ENCODE measurements at places on chromosomes 6 and 20.
A peak's percentile ranks its signal among the peaks of the same experiment; 100 is the strongest.

GRCh38 chr20:45341939-45342854, 6.0 kb downstream of the SDC4 start:
- DNase-seq = no peak

- no peak for DNase-seq
These were observed 37.6 kb downstream of the GPLD1 start for GRCh38 chr6:24451581-24452388.

- no peak for DNase-seq
These were observed 4.1 kb upstream of the BPHL start for GRCh38 chr6:3114377-3114776.

DNA sequence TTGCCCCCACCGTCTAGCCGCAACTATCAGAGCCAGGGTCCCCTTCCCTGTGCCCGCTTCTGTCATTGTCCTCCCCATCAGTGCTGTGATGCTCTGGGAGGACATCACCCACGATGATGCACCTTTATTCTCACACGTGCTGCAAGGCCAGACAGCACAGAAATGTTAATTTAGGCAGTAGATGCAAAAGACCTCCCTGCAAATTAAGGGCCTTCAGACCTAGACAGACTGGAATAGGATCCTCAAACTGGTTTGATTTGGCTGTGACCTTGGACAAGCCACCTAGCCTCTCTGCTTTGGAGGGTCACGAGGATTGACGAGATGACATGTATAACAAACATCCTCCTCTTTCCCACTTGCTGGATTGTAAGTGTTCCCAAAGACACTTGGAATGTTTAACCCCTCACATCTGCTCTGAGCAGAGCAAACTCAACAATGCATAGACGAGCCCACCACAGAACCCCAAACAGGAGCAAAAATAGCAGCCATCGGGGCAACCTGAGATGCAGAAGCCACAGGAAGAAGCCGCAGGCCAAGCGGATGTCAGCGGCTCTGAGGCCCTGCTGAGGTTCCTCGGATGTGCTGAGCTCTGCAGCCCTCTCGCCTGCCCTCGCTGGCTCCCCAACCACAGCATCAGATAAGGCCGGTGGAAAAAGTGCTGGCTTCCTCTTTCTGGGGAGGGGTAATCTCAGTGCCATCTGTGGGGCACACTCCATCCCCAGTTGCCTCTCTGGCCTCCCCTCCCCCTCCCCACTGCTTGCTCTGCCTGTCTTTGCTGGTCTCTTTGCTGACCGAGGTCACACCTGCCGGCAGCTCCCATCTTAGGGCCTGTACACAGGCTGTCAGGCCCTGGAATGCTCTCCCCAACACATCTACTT, 35.3 kb downstream of the TOX2 start:
- DNase-seq = peak; percentile 47

DNA sequence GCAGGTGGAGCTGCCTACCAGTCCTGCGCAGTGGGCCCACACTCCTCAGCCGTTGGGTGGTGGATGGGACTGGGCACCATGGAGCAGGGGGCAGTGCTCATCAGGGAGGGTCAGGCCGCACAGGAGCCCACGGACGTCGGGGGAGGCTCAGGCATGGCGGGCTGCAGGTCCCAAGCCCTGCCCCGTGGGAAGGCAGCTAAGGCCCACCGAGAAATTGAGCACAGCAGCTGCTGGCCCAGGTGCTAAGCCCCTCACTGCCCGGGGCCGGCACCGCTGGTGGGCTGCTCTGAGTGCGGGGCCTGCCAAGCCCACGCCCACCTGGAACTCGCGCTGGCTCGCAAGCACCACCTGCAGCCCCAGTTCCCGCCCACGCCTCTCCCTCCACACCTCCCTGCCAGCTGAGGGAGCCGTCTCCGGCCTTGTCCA, 30.2 kb upstream of the ID4 start:
- DNase-seq = no peak

- no peak for DNase-seq
These were observed 50.7 kb downstream of the LRRC1 start for GRCh38 chr6:53845280-53846195.

DNA sequence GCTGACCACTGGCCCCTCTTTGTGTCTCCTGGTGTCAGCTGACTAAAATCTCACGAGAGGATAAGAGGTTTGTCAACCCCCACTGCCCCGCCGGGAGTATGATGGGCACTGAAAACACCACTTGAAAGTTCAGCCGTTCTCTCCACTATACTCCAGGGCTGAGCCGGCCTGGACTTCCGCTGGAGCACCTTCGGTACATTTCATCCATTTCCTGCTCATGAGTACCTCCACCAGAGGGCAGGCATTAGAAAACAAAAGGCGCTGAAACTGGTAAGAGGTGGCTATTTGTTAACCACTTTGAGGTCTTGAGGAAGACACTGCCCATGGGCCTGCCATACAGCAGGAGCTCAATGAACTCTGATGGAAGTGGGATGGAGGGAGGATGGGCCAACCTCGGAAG, 17.9 kb upstream of the ANKRD60 start:
- no peak for DNase-seq

DNA sequence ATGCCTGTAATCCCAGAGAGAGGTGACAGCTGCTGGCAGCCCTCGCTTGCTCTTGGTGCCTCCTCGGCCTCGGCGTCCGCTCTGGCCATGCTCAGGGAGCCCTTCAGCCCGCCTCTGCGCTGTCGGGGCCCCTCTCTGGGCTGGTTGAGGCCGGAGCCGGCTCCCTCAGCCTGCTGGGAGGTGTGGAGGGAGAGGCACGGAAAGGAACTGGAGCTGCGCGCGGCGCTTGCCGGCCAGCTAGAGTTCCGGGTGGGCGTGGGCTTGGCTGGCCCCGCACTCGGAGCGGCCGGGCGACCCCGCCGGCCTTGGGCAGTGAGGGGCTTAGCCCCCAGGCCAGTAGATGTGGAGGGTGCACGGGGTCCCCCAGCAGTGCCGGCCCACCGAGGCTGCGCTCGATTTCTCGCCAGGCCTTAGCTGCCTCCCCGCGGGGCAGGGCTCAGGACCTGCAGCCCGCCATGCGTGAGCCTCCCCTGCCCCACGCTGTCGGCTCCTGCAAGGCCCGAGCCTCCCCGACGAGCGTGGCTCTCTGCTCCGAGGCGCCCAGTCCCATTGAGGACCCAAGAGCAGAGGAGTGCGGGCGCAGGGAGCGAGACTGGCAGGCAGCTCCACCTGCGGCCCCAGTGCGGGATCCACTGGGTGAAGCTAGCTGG, 34.6 kb downstream of the C6orf52 start:
- no peak for DNase-seq

DNA sequence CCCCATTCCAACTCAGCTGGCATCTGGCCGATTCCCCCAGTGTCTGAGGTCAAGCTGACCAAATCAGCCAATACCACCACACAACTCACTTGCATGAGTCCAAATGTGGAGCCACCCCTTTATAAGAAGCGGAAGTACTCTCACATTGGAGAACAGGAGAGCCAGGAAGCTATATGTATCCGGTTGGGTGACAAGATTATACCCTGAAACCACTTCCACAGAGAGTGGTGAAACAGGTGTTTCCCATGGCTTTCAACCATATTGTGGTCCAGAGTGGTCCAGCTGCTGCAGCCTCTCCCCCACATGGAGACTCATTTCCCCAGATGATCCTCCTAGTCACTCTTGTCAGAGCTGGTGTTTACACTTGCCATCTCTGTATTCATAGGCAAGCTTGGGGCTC, 24.0 kb upstream of the SERINC1 start:
- DNase-seq = no peak

- DNase-seq = no peak
These were observed 36.6 kb upstream of the HIVEP1 start for GRCh38 chr6:11975353-11975977.

GRCh38 chr6:25127076-25127837, 151.9 kb upstream of the CARMIL1 start:
- DNase-seq = no peak

DNA sequence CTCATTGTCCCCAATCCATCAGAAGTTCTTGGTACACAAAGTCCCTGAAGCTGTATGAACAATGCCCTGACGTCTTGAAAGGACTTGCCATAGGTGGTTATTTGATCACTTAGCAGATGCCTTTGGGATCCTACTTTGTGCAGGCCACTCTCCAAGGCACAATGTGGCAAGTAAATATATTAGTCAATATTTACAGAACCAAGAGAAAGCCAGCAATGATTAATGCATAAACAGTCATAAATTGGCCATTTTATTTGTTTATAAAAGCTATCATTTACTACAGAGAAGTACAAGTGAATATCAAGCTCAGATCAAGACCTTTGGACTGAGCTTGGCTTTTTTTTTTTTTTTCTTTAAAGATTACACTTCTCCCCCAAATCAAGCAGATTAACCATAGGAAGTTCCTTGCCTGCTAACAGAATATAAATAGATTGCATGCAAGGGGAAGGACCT, 161.8 kb downstream of the MTHFD1L start:
- no peak for DNase-seq

GRCh38 chr20:36344517-36345132, 38.5 kb downstream of the DLGAP4 start:
- no peak for DNase-seq

DNA sequence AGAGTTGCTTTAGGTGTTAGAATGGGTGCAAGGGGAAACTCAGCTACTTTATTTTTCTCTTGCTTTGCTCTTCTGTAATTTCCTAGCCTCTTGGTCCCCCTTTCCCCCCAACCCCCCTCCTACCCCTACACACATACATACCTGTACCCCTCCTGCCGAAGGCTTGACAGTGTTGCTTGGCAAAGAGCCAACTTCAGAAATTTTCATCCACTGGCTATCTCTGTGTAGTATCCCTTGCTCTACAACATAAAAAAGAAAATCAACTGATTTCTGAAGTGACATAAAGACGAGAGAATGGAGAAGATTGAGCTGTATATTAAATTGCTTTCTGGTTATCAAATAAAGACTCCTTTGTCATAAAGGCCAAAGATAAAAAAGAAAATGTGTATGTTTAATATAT, 498.1 kb upstream of the SOX4 start:
- no peak for DNase-seq

- no peak for DNase-seq
These were observed 369.4 kb upstream of the CITED2 start for GRCh38 chr6:139743664-139744437.

DNA sequence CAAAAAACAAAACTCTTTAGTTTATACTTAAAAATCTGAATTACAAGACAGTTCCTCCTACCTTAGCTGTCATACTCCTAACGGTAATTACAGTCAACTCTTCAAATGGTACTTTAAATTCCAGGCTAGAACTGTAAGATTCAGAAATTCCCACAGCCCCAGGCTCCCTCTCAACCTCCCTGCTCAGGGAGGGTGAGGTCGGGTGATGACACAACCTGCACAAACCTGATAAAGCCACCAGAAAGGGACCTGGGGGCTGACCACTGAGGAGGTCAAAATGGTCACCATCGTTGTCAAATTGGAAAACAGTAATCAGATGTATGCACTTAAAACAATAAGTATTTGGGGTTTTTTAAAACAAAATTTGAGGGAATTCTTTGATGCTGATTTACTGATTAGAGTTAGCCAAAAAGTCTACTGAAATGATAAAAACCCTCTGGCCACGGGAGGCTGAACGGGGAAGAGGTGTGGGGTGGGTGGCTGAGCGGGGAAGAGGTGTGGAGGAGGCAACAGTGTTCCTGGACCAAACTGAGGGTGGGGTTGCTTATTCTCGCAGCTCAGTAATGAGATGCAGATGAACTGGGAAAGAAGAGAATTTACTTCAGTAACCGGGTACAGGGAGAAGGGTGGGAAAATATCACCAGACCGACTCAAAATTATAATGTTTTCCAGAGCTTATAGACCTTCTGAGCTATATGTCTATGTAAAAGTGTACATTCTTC, 52.4 kb downstream of the SLC22A1 start:
- DNase-seq = no peak

DNA sequence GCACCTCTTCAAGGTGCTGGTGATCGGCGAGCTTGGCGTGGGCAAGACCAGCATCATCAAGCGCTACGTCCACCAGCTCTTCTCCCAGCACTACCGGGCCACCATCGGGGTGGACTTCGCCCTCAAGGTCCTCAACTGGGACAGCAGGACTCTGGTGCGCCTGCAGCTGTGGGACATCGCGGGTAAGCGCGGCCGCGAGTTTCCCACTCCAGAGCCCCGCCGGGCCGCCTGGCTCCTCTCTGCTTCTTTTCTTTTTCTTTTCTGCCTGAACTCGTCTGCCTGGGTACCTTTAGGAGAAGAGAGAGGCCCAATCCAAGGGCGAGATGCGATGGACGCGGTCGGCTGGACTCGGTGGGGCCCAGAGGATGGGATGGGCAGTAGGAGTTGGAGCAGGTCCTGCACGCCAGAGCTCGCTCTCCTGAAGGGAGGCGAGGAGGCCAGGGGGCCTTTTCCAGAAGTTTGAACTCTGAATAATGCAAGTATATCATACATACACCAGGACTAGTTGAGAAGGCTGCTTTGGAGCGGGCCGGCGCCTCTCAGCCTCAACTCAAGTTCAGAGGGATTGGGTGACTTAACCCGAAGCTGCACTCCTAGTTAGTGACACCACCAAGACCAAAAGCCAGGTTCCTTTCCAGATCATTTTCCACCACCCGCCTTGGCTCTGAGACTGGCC, 445 bp downstream of the RAB32 start:
- DNase-seq = no peak

DNA sequence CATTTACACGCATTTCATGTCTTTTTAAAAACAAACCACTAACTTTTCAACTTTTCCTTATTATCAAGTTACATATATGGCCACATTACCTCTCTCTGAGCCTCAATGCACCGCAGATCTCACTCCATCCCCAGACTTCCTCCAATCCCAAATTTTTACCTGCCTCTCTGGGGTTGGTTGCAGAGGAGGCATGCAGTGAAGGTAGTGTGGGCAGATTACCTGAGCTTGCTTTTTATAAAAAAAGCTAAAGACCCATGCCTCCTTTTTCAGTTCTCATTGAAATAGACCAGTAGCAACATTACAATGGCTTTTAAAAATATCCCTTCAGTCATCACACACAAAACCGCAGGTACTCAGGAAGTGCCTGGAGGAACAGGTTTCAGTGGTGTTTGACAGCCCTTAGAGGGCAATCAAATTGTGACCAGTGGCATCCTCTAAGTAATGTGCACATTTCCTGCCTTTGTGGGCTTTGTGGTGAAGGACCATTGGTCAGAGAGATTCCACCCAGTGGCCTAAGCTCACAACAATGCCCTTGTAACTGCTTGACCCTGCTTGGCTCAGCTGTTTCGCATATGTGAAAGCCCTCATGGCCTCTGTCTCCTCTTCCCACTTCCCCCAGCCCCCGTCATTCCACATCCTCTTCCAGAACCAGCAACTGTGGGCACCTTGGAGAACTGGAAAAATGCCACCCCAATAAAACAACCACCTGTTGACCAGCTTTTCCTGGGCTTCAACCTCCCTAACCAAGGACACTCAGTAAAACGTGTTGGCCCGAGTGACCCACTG, 30.2 kb upstream of the IL17A start:
- DNase-seq = no peak

DNA sequence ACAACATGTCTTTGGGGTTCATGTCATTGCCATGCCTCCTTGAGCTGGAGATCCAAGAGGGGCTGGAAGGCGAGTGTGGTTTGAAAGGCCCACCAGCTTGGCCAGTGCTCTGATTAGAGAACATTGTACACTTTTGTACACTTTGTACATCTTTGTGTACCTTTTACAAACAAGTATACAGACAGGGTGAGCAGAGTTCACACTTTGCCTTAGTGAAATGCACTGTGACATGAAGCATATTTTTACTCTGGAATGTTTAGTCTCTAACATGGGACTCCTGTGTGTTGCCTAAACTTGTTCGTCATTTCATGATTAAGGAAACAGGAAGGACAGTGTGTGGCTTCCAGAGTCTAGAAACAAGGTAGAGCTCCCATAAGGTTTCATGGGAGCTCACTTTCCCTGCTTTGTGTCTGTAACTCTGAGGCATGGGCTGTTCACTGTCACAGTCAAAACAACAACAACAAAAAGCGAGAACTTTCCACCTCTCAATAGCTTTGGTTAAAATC, 225.8 kb upstream of the SOX4 start:
- no peak for DNase-seq

- no peak for DNase-seq
These were observed 35.5 kb downstream of the ABHD12 start for GRCh38 chr20:25355011-25355595.
